ENCODE measurements at places on chromosomes 12 and 14. TPM values are rescaled to one million over a fixed set of nuclear protein-coding genes. Genes with fewer than 3 reads are reported as not detected.

DNA sequence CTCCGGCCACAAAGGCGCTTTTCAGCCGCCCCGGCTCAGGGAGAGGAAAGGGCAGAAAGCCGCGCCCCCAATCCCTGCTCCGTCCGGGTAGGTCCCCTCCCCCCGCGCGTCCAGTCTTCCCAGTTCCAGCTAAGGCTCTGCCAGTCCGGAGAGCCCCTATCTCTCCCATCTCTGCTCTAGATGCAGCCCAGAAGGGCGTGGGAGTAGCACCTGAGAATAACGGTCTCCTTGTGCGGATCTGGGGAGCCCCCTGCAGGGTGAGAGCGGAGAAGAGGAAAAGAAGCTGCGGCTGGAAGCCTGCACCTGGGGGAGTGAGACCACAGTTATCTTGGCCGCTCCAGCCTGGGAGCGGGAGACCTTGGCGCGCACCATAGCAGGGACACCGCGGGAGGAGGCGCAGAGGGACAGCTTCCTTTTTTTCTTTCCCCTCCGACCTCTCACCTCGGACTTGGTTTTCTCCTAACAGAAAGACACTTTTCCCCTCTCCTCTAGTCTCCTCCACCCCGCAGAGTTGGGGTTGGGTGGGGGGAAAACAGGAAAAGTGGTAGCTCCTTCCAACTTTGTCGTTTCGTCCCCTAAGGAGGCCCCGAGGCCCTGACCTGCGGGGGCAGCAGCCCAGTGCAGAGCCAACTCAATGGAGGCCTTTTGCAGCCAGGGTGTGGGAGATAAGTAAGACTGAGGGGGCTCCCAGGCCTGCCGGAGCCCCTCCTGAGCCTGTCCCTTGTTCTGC is 2.4 kb downstream of the DHH start:
- H3K4me3 ChIP-seq = peak overlapping the region; percentile 83
- H3K4me1 ChIP-seq = peaks cover 43% of the 10 kb centered on the region
- DNase-seq = no peak

GRCh38 chr12:86826051-86826450 is 569.9 kb upstream of the MGAT4C start:
- H3K4me3 ChIP-seq = no peak overlapping the region
- H3K36me3 ChIP-seq = no peaks in the 10 kb centered on the region
- no peak for DNase-seq
- no peaks in the 10 kb centered on the region for H3K4me1 ChIP-seq

GRCh38 chr14:106080922-106081321 is 554.5 kb downstream of the TMEM121 start:
- no peak for DNase-seq
- no peak overlapping the region for H3K4me3 ChIP-seq
- H3K27me3 ChIP-seq = no peaks in the 10 kb centered on the region
- no peak overlapping the region for H3K27ac ChIP-seq

- no peaks in the 10 kb centered on the region for H3K36me3 ChIP-seq
- DNase-seq = no peak
- H3K27ac ChIP-seq = no peak overlapping the region
- no peak overlapping the region for H3K4me3 ChIP-seq
Observed at GRCh38 chr12:99259040-99259934, 388.3 kb upstream of the GARIN6 start.

- peaks cover 4% of the 10 kb centered on the region for H3K27me3 ChIP-seq
- H3K4me1 ChIP-seq = no peaks in the 10 kb centered on the region
- H3K36me3 ChIP-seq = no peaks in the 10 kb centered on the region
Observed at GRCh38 chr12:108586306-108586705, 11.6 kb downstream of the TMEM119 start.

DNA sequence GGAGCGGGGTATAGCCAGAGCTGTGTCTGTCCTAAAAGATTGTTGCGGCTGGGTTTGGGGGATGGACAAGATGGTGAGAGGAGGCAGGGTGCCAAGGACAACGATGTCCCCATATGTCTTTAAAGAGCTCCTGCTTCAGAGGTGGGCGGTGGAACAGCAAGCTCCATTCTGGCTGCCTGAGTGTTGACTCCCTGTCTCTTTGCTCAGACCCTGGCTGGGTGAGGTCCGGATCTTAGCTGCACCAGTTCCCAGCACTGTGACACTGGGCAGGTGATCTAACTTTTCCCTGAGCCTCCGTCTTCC is 8.3 kb upstream of the WSCD2 start:
- H3K4me3 ChIP-seq = no peak overlapping the region
- H3K4me1 ChIP-seq = no peaks in the 10 kb centered on the region
- DNase-seq = no peak
- no peaks in the 10 kb centered on the region for H3K36me3 ChIP-seq
- H3K27ac ChIP-seq = no peak overlapping the region

DNA sequence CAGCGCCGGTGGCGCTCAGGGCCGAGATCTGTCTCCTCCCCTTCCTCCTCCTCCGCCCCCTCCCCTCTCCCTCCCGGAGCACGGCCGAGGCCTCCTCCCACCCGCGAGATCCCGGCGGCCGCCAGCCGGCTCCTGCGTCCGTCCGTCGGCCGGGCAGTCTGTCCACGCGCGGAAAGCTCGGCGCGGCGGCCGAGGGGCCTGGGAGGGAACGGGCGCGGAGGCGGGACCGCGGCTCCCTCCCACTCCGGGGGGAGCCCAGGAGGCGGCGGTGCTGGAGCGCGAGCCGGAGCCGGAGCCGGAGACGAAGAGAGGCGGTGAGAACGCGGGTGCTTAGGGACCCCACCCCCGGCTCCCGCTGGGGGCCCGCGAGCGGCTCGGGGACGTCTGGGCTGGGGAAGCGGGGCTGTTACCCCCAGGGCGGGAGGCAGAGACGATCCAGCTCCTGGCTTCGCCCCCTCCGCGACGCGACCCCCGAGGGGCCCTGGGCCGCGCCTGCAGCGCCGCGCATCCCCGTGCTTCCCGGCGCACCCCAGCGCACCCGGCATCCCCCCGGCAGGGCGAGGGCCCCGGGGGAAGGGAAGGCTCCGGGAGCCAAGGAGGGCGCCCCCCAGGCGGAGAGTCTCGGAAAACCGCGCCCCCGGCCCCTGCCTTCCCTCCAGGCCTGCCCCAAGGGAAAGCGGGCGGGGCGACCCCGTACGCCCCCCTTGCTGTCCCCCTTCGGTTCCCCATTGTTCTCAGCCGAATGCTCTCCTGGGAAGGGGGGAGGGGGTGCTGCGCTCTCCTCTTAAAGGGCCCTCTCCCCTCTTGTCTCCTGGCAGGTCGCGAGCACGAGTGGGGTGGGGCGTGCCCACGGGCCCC is at the start of gene DTX1:
TSS of gene DTX1 (plus strand) at position 100 of the 858 bp plus-strand sequence. CDS start 1,463 bp downstream, outside the sequence.
- H3K4me3 ChIP-seq = no peak within 1 kb of the TSS
- no peak for DNase-seq
- H3K36me3 ChIP-seq = no peaks in the 10 kb centered on the region
- H3K27me3 ChIP-seq = peaks cover 30% of the 10 kb centered on the region
- no peak within 1 kb of the TSS for H3K27ac ChIP-seq

GRCh38 chr14:51725061-51725460 is 73.4 kb downstream of the FRMD6 start:
- peaks cover 92% of the 10 kb centered on the region for H3K4me1 ChIP-seq
- no peak for DNase-seq
- H3K4me3 ChIP-seq = peak overlapping the region; percentile 65
- H3K27ac ChIP-seq = peak overlapping the region; percentile 83

GRCh38 chr14:76958020-76958979 is 70.2 kb downstream of the IRF2BPL start:
- DNase-seq = no peak
- H3K36me3 ChIP-seq = no peaks in the 10 kb centered on the region
- H3K4me3 ChIP-seq = no peak overlapping the region
- peak overlapping the region; percentile 93 for H3K27ac ChIP-seq

- no peak overlapping the region for H3K27ac ChIP-seq
- no peak for DNase-seq
- H3K27me3 ChIP-seq = no peaks in the 10 kb centered on the region
- H3K4me1 ChIP-seq = peaks cover 13% of the 10 kb centered on the region
- no peak overlapping the region for H3K4me3 ChIP-seq
Observed at GRCh38 chr12:123958876-123959275, 13.8 kb downstream of the CCDC92 start.

The LMO3 gene
- 0.17 TPM for total RNA-seq

Data from HFFc6 (cell line).